ENCODE measurements at places on chromosomes 1 and 21.

GRCh38 chr1:219066631-219067349, 106.9 kb upstream of the LYPLAL1 start:
- no peak for DNase-seq

DNA sequence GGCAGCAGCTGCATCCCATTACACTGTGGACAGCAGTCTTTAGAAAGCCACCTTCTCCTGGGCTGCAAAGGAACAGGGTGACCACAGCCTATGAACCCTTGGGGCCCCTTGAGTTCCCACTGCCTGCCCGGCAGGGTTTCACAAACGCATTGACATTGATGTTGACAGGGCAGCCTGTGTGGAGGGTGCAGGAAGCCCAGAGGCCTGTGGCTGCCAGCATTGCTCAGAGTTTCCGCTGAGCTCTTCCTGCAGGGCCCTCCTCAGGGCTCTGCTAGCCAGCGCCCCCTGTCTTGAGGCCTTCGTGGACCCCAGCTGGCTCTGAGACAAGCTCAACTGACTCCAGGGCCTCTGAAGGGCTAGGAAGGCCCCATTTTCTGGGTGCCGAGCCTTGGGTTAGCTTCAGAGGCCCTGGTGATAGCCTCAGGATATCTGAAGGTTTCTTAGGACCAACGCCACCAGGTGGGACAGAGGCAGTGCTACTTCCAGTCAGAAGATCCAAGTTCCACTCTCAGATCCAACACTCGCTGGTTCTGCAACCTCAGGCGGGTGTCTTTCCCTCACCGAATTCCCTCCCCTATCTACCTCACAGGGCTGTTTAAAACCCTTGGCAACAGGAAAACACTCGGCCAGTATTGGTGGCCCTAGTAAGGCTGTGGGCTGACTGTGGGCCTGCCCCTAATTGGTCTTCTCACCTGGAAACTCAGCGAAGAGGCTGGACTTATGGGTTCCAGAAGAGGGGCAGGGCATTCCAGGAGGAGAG, 27.2 kb upstream of the EPS8L3 start:
- peak; percentile 78 for DNase-seq

DNA sequence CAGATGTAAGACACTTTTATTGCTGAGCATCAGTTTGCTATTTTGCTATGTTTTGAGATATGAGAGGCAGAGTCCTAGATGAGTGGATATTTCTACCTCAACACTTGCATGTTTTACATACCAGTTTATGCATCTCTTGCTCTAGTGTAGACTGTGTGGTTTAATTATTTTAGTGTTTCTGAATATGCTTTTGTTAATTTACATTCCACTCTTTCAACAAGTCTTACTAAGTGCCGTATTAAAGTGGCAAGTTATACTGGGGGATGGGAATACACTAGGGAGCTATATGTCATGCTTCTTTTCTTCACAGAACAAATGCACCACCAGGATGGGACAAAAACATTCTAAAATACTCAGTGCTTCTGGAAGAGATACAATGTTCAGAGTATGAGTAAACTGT, 507.7 kb upstream of the PRMT6 start:
- DNase-seq = no peak

DNA sequence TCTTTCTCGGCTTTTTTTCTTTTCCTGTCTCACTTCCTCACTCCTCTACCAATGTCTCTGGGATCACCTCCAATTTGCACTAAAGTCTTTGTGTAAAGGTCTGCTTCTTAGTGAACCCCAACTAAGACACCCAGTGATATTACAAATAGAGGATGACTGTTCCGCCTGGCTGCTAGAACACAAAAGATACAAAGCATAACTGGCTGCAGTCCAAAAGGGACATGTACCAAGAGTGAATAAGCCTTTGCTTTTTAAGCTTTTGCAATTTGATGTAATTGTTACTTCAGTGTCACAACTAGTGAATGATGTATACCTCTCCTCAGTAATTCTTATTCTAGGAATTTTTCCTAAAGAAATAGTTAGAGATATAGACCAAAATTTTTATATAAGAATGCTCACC, 82.8 kb upstream of the BEND5 start:
- no peak for DNase-seq

DNA sequence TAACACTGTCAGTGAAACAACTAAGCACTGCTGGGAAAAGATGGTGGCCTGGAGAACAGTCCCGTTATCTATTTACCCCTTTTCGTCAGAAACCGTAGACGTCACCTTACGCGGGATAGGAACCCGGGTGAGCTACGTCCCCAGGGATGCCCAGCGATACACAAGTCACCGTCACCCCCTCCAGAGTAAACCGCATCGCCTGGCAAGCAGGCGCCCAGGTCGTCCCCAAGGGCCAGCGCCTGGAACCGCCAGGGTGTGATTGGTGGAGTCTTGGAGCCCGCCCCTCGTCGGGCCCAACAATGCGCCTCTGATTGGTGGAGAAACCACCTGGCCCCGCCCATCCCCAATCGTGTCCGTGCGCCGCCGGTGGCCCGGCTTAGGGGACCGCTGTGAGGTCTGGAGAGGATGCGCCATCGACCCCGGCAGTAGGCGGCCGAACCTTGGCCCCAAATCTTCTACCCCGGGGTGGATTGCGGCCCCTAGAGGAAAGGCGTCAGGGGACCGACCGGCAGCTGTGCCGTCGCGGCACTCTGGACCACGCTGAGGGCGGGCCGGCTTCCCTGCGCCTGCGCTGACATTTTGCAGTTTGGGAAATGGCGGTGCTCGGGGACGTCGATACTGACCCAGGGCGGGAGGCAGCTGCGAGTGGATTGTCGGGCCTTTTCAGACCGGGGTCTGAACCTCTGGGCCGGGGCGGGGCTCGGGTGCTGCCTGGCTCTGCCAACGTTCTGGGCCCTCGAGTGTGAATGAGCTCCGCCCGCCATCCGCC, 34.4 kb downstream of the SLC2A1 start:
- DNase-seq = peak; percentile 95

DNA sequence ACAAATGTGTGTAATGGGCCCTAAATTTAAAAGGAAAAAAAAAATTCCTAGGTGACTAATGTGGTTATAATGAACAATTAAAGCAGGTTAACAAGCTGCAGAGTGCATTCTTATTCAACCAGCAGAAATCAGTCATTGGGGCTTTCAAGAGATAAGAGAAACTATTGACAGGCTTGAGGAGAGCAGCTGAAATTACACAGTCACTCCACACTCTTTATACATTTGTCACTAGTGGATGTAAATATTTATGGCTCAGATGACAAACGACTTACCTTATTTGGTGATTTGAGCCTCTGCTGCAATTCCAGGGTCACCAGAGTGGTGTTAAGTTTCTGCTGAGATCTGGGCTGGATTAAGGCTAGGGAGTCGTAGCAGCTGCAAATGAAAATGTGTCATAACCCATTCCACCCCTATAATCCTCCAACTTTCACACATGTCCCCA, 896.3 kb downstream of the TTLL7 start:
- no peak for DNase-seq

DNA sequence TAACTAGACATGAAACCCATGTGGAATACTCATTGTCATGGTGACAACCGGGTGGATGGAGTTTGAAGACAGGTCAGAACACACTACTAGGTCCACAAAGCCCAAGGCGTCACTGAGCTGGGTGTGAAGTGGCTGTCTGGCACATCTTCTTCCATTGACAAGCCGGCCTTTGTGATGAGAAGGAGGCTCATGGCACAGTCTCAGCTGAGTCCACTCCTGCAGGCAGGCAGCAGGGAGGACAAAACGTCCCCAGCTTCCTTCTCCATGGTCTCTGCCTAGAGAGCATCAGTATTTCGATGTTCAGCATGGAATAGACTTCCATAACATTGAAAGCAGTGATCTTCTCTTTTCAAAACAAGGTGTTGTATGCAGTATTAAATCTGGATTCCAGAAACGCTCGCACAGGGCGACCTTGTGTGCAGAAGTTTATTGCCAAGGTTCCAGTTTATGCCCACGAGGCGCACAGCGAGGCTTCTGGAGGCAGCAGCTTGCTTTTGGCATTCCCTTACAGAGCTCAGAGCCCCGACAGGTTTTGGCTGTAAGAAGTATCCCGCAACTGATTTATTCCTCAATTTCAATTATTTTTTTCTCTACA, 104.2 kb downstream of the SIM2 start:
- DNase-seq = no peak

DNA sequence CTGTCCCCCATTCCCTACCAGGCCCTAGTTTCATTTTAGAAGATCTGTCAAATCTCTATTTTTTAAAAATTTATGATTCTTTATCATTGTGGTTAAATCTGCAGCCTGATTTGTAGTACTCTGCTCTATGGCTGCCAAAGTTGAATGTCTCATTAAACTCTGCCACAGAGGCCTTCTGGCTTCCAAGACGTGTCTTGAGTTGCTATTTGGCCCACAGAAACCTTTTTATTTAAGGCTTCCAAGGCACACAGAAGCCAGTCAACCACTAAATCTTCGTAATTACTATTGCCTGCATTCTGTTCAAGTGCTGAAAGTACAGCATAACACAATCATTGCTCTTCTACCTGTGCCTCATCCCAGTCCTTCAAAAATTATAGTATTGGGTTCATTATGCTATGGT, 971.0 kb downstream of the NCAM2 start:
- no peak for DNase-seq

- DNase-seq = no peak
Measured at GRCh38 chr1:88610687-88611086, 73.4 kb upstream of the PKN2 start.

DNA sequence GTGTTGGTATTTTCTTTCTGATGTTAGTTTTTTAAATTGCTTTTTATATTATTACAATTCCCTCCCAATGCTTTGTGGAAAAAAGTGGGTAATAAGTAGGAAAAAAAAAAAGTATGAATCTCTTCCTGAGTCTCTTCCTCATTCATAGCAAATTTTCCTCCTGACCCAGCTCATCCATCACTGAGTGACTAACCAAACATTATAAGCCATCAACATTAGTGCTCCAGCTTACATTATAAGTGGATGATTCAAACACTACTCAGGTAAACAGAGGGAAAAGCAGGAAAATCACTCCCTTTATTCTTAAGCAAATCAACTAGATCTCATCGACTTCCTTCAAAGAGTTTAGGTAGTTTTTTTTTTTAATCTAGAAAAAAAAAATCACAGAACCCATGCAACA, 15.4 kb upstream of the SAMD13 start:
- no peak for DNase-seq

- DNase-seq = no peak
Measured at GRCh38 chr1:176445402-176445801, 17.6 kb upstream of the PAPPA2 start.

GRCh38 chr1:39671433-39671792, 494 bp downstream of the NT5C1A start:
- no peak for DNase-seq

GRCh38 chr1:38728585-38728908, 131.0 kb downstream of the RRAGC start:
- DNase-seq = no peak

- no peak for DNase-seq
Measured at GRCh38 chr1:20188455-20188817, 2.1 kb upstream of the PLA2G2C start.

DNA sequence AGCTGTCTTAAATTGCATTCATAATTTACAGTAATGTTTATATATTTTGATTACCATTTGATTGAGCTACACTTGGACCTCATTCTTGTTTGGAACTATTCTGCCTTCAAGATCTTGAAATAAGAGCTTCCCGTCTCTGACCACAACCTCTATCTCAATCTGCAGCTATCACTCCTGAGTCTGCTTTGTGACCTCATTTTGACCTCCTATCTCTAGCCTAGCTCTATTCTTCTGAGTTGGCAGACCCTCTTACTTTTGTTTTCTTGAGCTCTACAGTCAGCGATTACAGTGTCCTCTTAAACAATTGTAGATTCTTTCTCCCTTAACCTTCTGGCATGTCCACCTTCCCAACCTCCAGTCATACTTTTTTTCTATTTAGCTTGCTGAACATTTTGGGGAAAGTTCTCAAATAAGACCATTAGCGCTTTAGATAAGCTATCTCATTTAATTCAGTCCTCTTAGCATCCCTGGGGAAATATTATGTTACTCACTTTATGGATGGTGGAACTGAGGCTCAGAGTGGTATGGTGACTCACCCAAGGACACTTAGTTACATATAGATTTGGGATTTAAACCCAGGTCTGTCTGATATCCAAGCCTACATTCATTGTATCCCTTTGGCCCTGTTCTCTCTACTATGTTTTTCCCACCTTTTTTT, 19.1 kb downstream of the RPAP2 start:
- DNase-seq = no peak

GRCh38 chr21:42465008-42465802, 30.8 kb downstream of the RSPH1 start:
- no peak for DNase-seq
